ENCODE measurements at places on chromosomes 1 and 21.

DNA sequence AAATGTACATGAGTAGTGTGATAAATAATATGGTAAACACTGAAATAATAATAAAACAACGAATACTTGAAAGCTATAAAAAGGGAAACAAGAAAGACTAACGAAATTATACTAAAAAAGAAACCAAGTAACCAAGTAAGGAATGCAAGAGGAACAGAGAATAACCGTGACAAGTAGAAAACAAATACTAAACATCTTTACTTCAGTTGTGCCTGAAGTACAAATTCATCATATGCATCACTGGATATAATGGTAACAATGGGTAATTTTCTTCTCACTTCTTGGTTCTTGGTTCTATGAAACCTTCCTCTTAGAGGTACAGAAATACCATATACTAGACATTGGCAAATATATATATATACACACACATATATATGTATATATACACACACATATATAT, 1093.6 kb upstream of the B3GALT2 start:
- peaks cover 10% of the 10 kb centered on the region for H3K4me1 ChIP-seq
- H3K4me3 ChIP-seq = no peak overlapping the region
- no peak overlapping the region for H3K27ac ChIP-seq
- no peaks in the 10 kb centered on the region for H3K36me3 ChIP-seq

DNA sequence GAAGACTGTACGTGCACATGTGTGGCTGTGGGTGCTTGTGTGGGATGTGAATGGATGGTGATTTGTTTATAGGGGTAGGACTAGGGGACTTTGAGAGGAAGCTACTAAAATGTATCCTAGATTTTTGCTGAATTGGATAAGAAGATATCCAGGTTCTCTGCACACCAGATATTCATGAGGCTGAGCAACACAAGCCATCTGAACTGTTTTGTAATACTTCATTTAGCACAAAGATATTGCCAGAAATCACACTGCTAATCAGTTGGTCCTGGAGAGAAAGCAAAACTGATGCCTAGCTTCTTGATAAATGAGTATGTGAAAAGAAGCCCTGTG, 135.3 kb downstream of the NOS1AP start:
- H3K4me3 ChIP-seq = no peak overlapping the region
- no peak for DNase-seq
- H3K4me1 ChIP-seq = no peaks in the 10 kb centered on the region
- peaks cover 11% of the 10 kb centered on the region for H3K27me3 ChIP-seq

- peaks cover 7% of the 10 kb centered on the region for H3K4me1 ChIP-seq
- no peak for DNase-seq
- H3K36me3 ChIP-seq = peaks cover 18% of the 10 kb centered on the region
- H3K4me3 ChIP-seq = no peak overlapping the region
- no peak overlapping the region for H3K27ac ChIP-seq
Measured at GRCh38 chr1:211986628-211987254, 48.6 kb downstream of the INTS7 start.

DNA sequence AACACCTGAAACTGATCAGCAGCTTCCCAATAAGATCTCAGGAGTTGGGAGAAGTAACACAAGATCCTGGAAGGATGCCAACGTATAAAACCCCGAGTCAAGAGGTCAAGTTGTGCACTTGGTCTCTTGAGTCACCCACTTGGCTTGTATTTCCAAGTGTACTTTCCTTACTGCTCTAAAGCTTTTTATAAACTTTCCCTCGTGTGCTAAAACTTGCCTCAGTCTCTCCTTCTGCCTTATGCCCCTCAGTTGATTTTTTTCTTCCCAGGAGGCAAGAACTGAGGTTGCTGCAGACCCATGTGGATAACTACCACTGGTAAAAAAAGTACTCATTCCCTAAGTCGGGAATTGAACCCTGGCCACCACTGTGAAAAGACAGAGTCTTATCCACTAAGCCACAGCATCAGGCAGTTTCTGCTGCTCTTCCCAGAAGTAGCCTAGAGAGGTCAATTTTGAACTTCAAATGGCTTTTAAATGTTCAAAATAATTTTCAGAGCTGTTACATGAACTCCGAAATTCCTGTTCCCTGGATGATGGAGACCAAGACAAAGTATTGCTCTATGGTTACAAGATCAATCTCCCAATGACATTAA, 28.9 kb downstream of the ITLN2 start:
- H3K4me1 ChIP-seq = no peaks in the 10 kb centered on the region
- H3K27me3 ChIP-seq = no peaks in the 10 kb centered on the region
- H3K4me3 ChIP-seq = no peak overlapping the region
- H3K27ac ChIP-seq = no peak overlapping the region
- H3K36me3 ChIP-seq = peaks cover 2% of the 10 kb centered on the region
- no peak for DNase-seq

GRCh38 chr1:161738627-161739287, 10.8 kb upstream of the DUSP12 start:
- no peaks in the 10 kb centered on the region for H3K36me3 ChIP-seq
- peaks cover 3% of the 10 kb centered on the region for H3K27me3 ChIP-seq
- peak; percentile 82 for DNase-seq
- H3K4me1 ChIP-seq = peaks cover 43% of the 10 kb centered on the region
- H3K4me3 ChIP-seq = no peak overlapping the region
- peak overlapping the region; percentile 56 for H3K27ac ChIP-seq

DNA sequence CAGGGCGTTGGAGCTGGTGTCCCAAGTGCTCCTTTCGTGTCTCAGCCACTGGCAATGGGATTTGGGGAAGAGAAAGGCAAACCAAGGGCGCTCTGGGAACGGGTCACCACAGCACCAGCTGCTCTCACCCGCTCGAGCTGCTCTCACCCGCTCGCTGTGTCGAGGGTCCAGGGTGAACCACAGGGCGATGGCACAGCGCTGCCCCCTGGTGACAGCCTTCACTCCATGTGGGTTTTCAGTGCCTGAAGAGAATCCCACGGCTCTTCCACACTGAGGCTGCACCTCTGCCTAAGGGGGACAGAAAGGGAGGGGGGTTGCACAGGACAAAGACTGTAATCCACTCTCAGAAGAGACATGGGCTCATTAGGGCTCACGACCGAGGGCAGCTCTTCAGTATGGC, 7.1 kb upstream of the CLDN19 start:
- no peak overlapping the region for H3K27ac ChIP-seq
- H3K4me3 ChIP-seq = no peak overlapping the region
- peaks cover 18% of the 10 kb centered on the region for H3K36me3 ChIP-seq
- H3K27me3 ChIP-seq = no peaks in the 10 kb centered on the region

- H3K4me3 ChIP-seq = no peak overlapping the region
- H3K4me1 ChIP-seq = no peaks in the 10 kb centered on the region
Measured at GRCh38 chr1:58206749-58207148, 339.8 kb downstream of the OMA1 start.

- DNase-seq = no peak
- H3K4me1 ChIP-seq = no peaks in the 10 kb centered on the region
- H3K36me3 ChIP-seq = no peaks in the 10 kb centered on the region
- no peak overlapping the region for H3K27ac ChIP-seq
Measured at GRCh38 chr1:196148367-196148970, 459.8 kb downstream of the KCNT2 start.

DNA sequence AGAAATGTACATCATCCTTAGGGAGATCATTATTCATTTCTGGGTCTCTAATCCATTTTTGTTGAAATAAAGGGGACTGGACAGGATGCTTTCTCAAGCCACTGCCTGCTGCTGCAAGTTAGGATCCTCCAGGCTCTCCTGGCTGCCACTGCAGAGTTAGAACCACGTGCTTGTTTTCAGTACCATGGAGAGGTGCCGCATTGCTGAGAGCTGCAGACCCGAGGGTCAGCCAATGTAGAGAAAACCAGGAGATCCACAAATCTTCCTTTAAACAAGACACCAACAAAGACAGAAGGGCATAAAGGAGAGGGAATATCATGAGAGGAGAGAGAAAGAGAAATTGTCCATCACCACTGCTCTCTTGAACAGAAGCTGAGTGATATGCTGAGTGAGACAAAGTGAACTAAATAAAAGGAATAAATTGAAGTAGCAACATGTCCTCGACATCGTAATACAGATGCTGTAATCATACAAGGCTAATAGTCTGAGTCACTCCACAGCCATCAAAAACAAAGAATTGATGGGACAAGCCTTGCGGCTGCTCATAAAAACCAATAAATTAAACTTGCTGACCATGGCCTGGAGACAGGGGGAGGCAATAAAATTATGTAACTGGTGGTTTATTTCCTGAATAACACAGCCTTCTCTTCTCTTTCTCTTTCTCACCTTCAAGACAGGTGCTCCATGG, 255.7 kb downstream of the OMA1 start:
- peak; percentile 16 for DNase-seq
- no peaks in the 10 kb centered on the region for H3K4me1 ChIP-seq
- H3K4me3 ChIP-seq = no peak overlapping the region
- no peaks in the 10 kb centered on the region for H3K36me3 ChIP-seq

DNA sequence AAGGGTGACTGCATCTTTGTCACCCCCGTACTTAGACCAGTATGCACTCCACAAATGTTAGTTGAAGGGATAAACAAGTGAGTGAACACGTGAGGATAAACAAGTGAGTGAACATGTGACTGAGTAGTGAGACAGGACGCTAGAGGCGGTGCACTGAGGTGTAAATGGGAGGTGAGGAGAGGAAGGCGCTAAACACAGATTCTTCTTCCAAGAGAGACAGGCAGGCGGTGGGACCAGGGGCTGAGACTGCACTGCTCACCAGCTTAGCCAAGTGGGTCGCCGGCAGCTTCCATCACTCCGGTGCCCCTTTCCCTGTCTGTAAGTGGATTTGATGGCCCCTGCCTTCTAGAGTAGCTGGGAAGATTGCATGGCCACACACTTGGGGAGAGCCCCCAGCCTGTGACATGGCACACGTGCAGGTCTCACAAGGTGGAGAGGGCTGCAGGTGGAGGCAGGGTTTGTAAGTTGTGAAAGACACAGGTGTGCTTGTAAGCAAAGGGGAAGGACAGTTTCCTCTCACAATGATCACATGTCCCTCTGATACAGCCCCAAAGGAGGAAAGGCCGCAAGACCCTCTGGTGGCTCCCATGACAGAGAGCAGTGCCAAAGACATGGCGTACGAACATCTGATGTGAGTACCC, 47.5 kb upstream of the EFHD2 start:
- no peak overlapping the region for H3K4me3 ChIP-seq
- no peaks in the 10 kb centered on the region for H3K4me1 ChIP-seq
- no peak for DNase-seq
- H3K27ac ChIP-seq = no peak overlapping the region
- no peaks in the 10 kb centered on the region for H3K36me3 ChIP-seq

DNA sequence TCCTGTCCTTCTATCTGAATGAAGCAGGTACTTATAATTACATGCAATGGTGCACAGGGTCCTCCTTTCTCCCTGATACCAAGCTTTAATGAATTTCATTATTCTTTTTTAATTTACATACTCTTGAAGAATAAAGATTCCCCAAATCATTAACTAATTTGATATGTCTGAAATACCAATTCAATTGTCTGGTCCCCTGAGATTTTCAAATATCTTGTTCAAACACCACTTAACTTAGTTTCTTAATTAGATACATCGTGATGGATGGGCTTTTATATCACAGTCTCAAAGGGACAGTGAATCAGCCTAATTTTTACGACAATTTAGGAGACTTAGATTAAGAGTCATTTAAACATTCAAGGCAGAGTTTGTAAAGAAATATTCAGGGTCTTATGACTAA, 1054.6 kb downstream of the PLA2G4A start:
- no peaks in the 10 kb centered on the region for H3K4me1 ChIP-seq
- no peak overlapping the region for H3K4me3 ChIP-seq
- no peaks in the 10 kb centered on the region for H3K36me3 ChIP-seq
- DNase-seq = no peak

DNA sequence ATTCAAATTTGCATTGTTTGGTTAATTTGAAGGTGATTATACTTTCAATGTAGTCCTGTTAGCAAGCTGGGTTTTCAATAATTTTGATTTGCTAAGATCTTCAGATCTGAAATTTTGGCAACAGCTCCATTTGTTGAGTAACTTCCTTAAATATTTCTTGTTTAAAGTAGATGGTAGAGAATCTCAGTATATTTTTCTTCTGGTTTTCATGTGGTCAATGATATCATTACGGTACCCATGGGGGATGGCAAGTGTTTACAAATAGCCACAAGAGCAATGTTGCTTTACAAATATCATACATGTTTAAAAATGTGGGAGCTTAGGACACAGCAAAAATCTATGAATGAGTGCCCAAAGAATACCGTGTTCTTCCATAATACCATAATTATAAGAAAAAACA, 175.9 kb downstream of the IFI44 start:
- H3K27me3 ChIP-seq = peaks cover 1% of the 10 kb centered on the region
- no peaks in the 10 kb centered on the region for H3K4me1 ChIP-seq

DNA sequence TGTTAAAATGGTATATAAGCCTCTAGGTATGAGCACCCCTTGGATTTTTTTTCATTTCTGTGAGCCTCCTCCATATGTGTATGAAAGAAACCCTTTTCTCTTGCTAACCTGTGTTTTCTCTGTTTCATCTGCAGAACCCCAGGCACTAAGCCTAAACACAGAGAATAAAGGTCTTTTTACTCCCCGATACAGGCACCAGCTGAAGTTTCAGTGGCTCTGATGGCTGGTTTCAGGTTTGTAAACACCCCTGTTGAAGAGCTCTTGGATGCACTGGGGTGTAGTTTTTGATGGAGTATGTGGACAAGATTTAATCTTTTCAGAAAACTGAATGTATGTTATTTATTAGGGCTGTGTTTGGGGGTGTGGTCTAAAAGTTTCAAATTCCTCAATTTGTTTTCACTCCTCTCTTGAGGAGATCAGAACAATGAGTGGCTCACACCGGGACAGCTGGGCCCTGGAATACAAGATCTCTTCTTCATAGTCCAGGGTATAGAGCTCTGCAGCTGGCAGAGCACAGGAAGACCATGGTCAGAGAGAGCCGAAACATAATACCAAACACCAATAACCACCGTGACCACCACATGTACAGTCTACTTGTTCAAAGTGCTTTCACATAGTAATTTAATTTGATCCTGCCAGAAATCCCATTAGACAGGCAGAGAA, 50.2 kb upstream of the VTCN1 start:
- H3K4me1 ChIP-seq = no peaks in the 10 kb centered on the region
- DNase-seq = no peak
- H3K27ac ChIP-seq = no peak overlapping the region

DNA sequence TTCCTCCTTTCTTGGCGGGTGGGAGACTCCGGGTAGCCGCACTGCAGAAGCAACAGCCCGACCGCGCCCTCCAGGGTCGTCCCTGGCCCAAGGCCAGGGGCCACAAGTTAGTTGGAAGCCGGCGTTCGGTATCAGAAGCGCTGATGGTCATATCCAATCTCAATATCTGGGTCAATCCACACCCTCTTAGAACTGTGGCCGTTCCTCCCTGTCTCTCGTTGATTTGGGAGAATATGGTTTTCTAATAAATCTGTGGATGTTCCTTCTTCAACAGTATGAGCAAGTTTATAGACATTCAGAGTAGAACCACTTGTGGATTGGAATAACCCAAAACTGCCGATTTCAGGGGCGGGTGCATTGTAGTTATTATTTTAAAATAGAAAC, 2.5 kb downstream of the OLIG2 start:
- peaks cover 32% of the 10 kb centered on the region for H3K4me1 ChIP-seq
- H3K27me3 ChIP-seq = peaks cover 77% of the 10 kb centered on the region
- no peaks in the 10 kb centered on the region for H3K36me3 ChIP-seq
- no peak overlapping the region for H3K4me3 ChIP-seq
- H3K27ac ChIP-seq = no peak overlapping the region
